Caki2 (cell line): ENCODE measurements at places on chromosomes 11 and 22.
A peak's percentile ranks its signal among the peaks of the same experiment; 100 is the strongest.

DNA sequence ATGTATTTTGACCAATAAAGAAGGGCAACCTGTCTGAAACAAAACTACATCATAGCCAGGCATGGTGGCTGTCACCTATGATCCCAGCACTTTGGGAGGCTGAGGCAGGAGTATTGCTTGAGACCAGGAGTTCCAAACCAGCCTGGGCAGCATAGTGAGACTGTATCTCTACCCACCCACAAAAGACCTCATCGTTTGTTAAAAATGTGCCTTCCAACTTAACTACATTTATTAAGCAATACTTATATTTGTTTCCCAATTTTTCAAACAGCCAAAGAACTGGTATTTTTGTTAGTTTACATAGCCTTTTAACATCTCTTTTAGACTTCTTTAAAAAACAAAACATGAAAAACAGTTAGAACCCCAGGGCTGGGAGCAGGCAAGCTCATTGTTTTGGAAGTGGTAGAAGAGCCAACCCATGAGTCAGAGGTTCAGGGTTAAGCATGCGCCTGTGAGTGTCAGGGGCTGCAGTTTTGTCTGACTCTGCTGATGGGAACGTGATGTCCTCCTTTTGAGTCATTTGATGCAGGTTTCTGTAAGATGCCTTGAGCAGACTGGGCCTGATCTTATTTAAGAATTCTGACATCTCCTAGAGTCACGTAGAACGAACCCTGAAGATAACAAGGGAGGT is 53.9 kb upstream of the CRTAM start:
- DNase-seq: peak; percentile 37

DNA sequence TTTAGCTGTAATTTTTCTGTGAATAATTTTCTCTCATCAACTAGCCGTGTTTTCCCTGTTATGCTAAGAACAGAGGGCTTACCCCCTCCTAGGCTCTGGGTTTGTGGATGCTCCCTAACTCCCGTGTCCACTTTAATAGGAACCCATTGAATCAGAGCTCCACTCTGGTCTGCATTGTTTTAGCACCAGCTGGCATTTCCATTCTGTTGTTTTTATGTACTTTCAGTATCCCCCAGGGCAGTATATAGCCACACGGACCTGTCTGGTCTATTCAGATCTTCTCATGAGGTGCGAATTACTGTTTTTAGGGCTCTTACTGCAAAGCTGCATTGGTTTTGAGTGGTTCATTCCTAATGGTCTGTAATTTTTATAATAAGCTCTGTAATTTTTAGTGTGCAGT is 16.0 kb downstream of the POLD3 start:
- no peak for DNase-seq

DNA sequence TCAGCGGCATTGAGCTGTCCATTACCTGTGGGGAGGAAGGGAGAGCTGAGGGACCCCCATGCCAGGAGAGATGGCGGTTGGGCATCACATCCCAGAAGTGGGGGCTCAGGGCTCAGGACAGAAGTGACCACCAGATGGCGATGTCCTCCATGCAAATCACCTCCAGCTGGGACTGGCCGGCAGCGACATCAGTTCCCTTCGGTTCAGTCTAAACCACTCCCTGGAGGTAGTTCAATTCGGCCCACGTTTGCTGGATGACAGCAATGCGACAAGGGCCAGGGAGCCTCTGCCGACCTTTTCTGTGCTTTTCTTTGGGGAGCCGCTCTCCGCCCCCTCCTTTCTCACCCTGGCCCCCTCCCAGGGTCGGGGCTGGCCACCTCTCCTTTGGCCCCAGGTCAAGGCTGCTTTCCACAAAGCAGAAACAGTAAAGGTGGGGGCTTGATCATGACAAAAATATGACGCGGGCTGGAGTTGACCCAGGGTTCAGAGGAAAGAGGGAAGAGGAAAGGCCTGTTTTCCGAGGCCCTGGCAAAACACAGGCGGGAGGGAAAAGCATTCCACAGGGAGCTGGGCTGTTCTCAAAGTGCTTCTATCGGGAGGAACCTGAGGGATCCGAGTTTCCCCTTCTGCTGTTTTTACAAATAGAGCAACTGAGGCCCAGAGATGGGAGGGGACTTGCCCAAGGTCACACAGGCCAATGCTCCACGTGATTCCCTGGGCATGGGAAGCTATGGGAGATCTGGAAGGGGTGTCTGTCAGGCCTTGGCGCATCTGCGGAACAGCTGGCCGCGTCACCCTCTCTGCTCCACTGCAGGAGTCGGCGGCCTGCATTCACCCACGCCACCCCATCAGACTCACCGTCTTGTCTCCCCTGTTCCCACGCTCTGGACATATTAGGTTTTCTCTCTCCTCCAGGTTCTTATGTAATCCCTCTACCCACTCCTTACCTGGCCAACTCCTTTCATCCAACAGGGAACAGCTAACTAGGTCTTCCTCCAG is 54.7 kb downstream of the FBXO7 start:
- peak; percentile 47 for DNase-seq

DNA sequence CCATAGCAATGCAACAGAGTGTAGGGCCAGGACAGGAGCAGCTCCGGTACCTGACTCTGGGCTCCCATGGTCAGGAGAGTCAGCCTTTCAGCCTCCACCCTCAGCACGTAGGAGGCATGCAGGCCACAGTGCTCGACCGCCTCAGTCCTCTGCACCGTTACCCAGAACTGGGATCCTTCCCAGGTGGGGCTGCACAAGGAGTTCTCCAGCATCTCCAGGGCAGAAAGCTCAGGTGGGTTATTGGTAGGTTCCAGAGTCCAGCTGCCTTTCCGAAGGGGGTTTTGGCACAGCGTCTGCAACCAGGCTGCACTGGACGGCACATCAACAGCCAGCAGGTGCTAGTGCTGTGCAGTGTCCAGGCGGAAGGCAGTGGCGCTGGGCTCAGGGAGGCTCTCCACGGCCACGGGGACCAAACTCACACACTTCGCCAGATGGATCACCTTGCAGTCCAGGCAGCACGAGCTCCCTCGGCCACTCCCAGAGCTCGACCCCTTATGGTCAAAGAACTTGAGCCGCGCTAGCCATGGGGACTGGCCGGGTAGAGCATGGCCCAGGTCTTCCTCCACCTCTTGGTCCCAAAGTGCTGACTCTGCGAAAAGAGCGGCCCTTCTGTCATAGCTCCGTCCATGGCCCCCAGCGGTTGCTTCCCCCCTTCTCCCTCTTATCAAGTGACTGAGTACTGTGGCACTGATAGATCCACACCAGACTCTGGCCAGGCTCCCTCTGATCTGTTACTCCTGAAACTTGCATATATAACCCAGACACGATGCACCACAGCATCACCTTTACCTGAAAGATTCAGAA is 6.9 kb upstream of the PHOX2A start:
- DNase-seq: no peak

DNA sequence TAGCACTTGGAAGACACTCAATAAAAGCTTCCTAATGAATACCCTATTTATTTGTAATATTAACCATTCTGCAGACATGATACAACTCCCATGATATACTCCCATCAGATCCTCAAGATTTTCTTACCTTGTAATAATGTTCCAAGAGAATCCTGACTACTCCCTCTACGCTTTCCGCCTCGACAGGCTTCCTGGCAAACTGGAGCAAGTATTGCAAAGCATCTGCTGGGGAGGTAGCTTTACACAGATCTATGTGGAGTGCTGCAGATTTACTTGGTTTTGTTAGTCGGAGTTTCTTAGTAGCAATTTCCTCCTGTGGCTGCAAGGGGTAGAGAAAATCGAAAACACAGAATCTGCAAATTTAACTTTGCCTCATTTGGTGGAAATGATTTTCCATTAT is 3.5 kb downstream of the INTS4 start:
- DNase-seq: no peak

DNA sequence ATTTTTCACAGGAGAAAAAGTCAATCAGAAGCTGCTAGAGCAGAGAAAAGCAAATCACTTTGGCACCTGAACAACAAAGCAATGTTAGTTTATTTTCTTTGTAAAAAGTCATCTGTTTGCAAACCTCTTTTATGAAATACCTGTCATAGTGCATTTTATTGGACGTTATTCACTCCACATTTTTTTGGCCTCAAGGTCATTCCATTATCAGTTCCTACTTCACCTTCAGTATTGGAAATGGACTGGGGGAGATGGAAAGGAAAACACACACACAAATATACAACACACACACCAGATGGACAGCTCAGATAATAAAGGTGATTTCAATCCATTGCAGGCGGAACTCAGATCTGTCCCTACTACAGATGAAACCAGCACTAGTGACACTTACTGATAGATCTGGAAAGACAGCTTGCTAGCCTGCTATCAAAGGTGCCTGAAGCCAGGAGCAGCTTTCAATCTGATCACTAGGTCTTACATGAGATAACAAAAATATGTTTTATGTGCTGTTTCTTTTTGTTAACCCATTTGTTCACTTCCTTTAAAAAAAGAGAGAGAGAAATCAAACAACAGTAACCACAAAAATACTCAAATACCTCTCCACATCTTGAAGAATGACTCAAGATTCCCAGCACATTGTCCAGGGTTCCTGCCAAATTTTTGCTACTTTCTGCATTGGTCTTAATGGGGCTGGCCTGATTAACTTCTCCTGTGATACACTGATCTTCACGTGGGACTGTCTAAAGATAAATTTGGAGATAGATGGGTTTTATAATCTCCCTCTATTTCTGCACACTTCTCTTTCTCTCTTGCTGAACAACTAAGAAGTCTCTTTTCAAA is 844.3 kb upstream of the TENM4 start:
- DNase-seq: no peak

DNA sequence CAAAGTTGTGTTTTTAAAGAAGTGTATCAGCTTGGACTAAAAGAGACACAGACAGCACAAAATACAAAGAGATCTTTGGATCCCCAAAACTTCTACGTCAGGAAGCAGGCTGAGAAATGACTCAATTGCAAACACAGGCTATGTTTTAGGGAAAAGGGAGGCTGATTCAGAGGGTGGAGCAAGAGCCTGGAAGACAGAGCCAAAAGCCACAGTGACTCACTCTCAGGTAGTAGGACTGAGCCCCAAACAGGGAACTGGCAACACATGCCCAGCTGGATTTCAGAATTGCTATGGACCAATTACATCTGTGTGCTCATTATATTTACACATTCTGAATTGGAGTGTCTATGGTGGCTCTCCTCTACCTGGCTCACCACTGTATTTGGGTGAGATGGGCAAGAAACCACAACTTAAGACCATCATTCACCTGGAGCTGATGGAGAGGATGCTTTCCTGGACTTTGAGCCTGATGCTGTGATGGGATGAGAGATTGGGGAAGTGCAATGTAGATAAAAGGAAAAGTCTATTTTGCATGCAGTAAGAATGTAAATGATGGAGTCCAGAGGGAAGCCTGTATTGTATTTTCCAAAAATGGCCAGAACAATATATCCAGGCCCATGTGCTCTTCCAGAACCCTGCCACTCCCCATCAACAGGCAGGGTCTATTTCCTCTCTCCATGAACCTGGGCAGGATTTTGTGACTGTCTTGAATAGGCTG is 20.8 kb upstream of the LINC01488 start:
- no peak for DNase-seq

- DNase-seq: no peak
These were observed 32.5 kb downstream of the GNAZ start for GRCh38 chr22:23102776-23103175.
